Metanephros (tissue), 2 donors: ENCODE measurements at places on chromosomes 13 and 19. TPM values are rescaled to one million over a fixed set of nuclear protein-coding genes. Genes with fewer than 3 reads are reported as not detected.

TTC9B gene
- not detected for total RNA-seq

LIM2 gene
- not detected for total RNA-seq

KCNC3 gene
- 7.8 TPM for total RNA-seq

SELENOV gene
- total RNA-seq: 4.7 TPM

FSD1 gene
- 2.9 TPM for total RNA-seq

POU2F2 gene
- total RNA-seq: 0.70 TPM

SH2D3A gene
- 11.9 TPM for total RNA-seq

GPR18 gene
- total RNA-seq: not detected

FPR3 gene
- 0.58 TPM for total RNA-seq

KLK15 gene
- total RNA-seq: not detected

PLIN5 gene
- total RNA-seq: 5.8 TPM

ZNF837 gene
- 4.7 TPM for total RNA-seq

FUT1 gene
- total RNA-seq: 5.0 TPM

LILRA1 gene
- 1.1 TPM for total RNA-seq

PRR20D gene
- not detected for total RNA-seq

BEST2 gene
- total RNA-seq: not detected

OXGR1 gene
- total RNA-seq: 2.1 TPM

OR7C1 gene
- under 0.01 TPM for total RNA-seq

SYNGR4 gene
- total RNA-seq: not detected

SNRPD2 gene
- 271 TPM for total RNA-seq

LYPD3 gene
- total RNA-seq: 0.70 TPM
